ENCODE measurements at places on chromosomes 1 and 21.

GRCh38 chr1:171245458-171246064 is 2.7 kb upstream of the FMO1 start:
- peak; percentile 42 for DNase-seq

DNA sequence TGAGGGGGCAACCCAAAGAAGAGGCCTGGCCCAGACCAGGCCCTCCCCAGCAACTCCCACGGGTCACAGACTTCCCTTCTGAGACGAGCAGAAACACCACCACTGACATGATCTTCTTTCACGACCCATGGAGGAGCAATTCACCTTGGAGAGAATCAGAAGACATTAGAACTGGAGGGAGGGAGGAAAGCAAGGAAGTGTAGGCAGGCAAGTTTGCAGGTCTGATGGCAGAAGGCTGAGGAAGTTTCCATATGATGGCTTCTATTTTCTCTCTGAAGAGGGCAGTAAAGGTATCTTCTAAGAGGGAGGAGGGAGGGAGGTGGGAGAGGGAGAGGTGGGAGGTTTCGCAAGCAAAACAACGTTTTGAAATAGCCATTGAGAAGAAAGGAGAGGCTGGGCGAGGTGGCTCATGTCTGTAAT is 1.4 kb upstream of the UBXN10 start:
- DNase-seq, result no peak

GRCh38 chr1:20706841-20707240 is 11.0 kb downstream of the KIF17 start:
- DNase-seq, result no peak

DNA sequence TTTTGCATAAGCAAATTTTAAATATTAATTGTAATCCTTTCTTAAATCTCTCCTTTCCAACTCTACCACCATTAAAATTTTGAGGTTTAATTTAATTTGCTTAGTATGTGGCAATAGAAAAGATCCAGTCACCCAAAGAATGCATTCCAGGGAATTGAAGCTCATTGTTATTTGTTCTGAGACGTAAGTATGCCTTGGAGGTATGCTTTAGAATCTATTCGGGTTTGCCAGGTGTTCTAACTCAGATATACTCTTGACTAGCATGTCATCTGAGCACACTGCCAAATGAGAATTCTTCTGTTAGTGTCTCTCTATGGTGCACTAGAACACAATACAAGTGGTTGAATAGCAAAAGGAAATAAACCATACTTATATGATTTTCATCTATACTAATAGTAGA is 813.6 kb upstream of the ADGRL2 start:
- DNase-seq, result no peak

DNA sequence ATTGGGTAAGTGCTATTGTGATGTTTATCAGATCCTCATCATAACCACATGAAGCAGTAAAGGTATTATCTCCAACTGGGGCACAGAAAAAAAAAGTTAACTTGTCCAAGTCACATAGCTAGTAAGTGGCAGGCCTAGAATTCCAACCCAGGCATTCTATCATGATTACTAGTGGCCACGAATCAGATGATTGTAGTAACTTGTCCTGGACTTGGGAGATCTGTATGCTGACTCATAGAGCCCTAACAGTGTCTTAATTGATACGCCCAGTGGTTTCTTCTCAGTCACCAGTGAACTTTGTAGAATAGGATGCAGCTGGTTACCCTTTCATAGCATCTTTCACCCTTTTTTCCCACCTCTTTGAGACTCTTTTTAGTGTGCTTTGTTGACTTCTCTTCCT is 91.1 kb upstream of the UBE2U start:
- no peak for DNase-seq

DNA sequence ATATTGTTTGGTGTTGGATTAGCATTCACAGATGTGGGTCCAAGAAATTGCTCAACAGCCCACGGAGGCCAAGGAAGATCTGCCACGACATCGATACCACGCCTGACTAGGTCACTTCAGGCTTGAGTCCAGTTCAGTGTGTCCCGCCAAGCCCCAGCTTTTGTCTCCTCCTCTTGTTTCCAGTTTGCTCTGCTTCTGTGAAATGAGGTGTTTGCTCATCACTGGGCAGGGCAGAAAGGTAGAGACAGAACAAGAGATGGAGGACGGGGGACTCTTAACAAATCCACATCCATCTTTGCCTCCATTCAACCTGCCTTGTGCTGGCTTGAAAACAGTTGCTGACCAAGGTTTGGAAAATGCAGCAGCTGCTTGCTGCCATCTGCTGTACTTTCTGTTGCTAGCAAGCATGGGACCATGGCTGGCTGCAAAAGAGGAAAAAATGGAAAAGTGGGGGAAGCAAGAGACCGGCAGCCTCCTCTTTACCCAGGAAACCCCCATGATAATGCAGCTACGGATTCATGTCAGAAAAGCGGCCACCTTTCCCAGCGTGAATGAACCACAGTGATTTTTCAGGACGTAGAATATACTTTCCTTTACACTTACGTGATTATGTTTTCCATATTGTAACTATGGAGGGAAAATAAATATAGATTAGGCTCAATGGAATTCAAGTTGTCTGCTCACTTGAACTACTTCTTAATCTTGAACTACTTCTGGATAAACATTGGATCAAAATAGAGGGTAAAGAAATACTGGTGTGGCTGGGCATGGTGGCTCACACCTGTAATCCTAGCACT is 80.2 kb upstream of the GREM2 start:
- peak; percentile 55 for DNase-seq

DNA sequence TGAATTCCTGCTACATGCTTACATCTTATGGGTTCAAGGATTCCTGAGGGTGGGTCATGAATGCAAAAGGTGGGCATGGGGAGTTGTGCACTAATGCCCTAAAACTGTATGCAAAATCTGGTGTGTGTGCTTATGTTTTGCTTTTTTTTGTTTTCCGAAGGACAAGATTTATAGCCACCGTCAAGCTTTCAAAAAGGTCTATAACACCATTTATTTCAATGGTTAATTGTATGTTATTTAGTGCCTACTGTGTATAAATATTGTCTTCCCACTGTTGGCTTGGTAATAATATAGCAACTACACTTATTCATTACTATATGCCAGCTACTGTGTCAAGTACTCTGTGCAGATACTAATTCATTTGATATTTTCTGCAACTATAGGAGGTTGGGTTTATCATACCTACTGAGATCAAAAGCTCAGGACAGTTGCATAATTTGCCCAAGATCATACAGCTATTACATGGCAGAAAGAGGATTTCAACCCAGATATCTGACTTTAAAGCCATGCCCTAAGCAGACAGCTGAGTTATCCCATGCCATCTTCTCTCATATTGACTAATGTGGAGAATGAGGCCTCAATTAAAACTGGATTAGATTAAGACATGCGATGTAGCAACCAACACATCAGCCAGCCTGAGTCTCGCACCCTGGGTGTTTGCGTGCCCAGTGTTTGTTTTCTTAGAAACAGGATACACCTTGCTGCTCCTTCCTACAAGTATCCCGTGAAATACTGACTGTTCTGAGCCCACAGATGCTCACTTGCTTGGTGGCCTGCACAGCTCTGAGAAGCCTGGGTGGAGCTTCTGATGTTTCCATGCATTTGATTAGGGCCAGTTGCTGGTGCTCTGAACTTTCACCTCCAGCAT is 34.6 kb downstream of the GADD45A start:
- no peak for DNase-seq

All from endothelial cell (in vitro differentiated cells).